Ovary (tissue), 10 donors: ENCODE measurements at places on chromosomes 7 and 10.
A peak's percentile ranks its signal among the peaks of the same experiment; 100 is the strongest.

DNA sequence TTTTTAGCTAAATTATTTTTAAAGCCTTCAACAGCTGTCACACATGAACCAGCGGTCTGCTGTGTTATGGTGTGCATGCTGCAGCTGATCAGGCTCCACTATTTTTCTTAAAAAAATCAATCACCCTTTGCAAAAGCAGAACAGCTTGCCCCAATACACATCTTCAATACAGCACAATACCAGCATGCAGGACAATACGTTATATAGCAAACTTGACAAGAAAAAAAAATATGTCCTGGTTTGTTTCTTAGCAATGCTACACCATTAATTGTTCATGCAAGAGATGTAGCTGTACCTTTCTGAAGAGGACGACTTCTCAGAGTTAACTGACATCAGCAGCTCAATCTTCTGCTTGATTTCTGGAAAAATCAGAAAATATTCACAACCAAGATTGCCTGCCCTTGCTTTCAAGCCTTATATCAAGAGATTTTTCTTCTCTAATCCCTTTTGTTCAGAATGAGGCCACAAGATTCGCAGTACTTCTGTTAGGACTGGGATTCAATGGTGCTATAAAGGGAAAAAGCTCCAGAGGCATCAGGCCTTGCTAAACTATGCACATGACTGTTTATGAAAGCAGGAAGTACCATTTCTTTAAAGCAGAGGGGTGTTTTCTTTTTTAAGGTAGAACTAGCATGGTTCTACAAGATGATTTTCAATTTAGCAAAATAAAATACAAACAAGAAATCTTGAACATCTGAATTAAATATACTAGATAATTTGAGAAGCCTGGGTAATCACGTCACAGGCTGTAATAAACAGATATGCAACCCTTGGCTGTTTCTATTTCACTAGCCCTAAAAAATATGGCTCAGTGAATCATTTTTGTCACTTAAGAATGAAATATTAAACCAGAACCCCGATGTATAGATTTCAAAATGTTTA is 120.0 kb downstream of the SRPK2 start:
- DNase-seq, result no peak

DNA sequence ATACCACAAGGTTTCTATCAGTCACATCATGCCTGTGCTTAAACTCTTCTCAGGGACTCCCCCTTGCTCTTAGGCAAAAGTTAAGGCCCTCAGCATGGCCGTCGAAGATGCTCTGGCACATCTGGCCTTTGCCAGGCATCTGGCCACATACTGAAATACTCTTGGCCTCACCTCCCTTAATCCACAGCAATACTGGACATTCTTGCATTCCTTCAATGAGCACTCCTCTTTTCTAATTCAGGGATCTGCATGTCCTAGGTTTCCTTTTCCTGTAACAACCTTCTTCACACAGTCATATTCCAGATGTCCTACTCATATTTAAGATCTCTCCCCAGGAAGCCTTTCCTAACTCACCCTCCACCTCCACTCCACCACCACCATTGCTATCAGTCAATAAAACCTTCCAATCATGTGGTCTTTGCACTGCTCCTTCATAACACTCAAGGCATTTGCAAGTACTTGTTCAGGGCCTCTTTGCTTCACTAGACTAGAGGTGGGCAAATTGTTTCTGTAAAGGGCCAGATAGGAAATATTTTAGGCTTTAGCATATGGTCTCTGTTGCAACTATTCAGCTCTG is 216.6 kb downstream of the KCNMA1 start:
- DNase-seq, result no peak

DNA sequence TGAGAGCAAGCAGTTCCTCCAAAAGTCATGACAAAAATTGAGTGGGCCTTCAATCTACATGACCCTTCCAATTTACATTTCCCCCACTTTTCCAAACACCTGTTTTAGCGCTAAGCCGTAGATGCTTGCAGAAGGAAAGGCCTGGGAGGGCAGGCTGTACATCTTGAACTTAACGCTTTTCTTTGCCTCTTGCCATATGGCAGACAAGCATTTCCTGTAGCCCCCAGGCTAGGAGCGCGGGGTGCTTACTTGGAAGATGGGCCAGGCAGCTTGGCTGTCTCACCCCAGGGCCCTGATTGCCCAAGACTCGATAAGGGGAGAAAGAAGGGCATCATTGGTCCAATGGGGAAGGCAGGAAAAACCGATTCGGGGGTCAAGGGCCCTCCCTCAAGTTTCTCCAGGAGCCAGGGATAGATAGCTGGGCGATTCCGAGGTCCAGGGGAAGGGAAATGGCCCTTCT is 1.8 kb downstream of the HOXA10 start:
- no peak for DNase-seq

DNA sequence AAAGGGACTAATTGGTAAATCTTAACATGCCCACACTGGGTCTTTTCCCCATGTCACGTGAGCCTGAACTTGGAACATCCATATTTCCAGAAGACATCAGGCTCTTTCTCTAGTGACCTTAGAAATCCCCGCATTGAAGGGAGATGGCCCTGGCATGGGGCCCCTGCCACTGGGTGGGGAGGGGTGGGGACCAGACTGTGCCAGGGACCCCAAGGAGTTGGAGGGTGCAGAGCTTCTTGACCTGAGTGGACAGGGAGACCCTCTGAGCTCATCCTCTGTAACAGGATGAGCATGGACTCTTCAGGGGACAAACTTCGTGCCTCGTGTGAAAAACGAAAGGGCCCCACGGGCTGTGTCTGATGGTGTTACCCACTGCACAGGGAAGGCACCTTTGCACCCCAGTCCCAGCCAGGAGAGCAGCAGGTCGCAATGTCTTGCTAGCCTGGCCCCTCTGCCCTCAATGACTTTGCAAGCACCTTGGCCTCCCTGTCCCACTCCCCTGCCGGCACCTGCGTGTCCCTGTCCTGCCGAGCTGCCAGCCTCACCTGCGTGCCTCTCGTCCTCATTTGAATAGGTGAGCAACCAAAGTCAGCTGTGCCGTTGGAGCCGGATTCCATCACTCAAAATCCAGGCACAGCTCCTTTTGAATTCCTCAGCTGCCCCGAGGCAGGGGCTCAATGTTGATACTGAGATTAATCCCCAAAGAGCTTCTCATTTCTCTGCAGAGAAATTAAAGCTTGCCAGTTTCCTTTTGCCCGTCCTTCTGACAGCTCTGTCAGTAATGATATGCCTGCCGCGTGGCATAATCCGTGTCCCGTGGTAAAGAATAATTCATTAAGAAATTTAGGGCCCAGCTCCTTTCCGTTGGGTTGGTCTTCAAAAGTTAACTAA is 234.9 kb downstream of the EBF3 start:
- no peak for DNase-seq

- DNase-seq, result no peak
Measured at GRCh38 chr10:5424751-5425150, 12.4 kb downstream of the NET1 start.

DNA sequence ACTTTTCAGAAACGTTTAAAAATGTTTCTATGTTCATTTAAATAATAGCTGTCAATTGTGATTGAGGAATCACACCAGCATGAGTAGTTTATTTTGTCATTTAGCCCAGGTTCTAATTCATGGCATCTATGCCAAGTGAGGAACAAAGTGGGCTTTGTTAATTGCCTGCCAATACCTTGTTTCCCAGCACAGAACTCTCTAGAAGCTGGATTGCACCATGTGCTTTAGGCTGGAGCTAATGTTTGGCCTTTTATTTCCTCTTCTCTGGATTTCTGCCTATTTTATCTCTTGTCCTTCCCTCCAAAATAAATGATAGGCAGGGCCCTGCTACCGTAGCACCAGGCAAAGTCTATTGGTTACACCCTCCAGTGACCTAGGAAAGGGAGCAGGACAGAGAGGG is 109.9 kb upstream of the ITGB1 start:
- DNase-seq, result no peak

DNA sequence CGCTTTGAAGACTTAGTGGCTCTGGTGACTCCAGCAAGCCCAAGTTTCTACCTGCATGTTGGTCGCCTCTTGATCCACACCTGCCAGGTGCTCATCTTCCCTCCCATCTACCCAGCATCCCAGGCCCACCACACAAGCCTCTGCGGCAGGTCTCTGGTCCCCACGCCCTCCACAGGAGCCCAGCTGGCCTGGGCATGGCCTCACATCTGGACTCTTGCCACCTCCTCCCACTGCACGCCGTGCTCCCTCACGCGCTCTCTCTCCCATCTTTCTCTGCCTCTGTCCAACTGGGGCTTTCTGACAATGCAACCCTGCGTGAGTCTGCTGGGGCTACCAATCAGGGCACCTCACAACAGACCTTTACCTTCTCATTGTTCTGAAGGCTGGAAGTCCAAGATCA is 50.2 kb upstream of the FGFR2 start:
- DNase-seq, result no peak

DNA sequence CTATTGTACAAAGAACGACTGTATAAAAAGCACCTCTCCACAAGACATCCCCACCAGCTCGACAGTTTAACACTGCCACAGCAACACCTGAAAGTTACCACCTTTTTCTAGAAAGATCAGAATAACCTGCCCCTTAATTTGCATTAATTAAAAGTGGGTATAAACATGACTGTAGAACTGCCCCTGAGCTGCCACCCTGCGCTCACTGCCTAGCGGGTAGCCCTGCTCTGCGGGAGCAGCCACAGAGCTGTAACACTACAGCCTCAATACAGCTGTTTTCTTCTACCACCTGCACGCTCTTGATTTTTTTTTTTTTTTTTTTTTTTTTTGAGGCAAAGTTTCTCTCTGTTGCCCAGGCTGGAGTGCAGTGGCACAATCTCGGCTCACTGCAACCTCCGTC is 140.9 kb downstream of the PARD3 start:
- no peak for DNase-seq

DNA sequence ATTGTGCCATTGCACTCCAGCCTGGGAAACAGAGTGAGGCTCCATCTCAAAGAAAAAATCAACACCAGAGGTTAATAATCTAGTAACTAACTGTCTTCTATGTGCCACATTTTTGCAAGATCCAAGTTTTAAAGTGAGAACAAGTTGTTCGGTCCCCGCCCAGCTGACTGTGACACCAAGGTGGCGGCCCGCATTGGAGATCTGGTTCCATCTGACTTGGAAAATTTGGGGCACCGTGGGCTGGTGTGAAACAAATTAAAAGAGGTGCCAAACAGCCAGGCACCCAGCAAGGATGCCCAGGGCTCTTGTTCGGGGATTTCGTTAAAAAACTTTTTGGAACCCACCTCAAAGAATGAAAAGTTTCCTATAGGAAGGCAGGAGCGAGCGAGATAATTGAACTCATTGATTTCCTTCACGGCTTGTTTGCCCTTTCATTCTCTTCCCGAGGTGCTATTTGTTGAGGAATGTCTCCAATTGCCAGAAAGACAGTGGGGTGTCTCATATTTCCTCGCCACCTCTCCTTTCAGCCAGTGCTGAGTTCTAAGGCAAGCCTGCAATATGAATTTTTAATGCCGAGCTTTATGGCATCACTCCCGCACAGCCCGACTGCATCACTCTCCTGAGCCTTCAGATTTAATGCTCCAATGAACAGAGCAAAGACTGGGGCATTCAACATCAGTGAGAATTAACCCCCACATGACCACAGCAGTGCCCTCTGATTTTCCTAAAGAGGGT is 156.9 kb upstream of the SH2B2 start:
- DNase-seq, result no peak

DNA sequence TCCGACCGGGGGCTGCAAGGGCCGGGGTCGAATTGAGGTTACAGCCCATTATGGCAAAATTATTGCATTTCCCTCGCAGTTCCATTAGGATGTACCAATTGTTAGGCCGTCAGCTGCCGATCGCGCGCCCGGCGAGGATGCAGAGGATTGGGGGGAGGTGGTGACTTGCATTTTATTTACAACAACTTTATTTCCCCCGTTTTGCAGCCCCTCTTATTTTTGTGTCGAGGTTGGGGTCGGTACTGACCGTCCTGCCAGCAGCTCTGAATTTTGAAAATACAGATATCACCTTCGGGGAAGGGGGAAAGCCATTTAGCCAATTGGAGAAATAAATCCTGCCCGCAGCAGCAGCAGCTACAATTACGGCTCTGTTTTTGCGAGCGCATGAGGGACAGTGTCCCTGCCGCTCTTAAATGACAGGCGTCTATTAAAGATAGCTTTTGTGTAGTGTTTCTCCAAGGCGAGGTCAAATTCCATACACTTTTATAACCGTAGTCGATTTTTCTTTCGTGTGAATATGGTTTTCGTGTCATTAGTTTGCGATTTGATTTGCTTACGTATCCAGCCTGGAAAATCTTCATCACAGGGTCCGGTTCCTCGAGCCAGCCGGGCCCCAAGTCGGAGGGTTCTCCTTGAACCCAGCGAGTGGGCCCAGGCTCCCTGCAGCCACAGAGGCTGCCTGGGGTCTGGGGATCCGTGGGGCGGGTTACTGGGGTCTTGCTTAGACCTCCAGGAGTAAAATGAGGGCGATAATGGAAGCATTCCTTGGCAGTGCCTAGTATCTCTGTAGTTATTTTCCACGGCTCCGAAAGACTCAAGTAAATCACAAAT is 684 bp upstream of the HOXA5 start:
- no peak for DNase-seq

GRCh38 chr10:44575601-44576380 is 190.9 kb upstream of the CXCL12 start:
- DNase-seq, result no peak

GRCh38 chr10:71191551-71192076 is 20.8 kb upstream of the UNC5B start:
- DNase-seq, result no peak

DNA sequence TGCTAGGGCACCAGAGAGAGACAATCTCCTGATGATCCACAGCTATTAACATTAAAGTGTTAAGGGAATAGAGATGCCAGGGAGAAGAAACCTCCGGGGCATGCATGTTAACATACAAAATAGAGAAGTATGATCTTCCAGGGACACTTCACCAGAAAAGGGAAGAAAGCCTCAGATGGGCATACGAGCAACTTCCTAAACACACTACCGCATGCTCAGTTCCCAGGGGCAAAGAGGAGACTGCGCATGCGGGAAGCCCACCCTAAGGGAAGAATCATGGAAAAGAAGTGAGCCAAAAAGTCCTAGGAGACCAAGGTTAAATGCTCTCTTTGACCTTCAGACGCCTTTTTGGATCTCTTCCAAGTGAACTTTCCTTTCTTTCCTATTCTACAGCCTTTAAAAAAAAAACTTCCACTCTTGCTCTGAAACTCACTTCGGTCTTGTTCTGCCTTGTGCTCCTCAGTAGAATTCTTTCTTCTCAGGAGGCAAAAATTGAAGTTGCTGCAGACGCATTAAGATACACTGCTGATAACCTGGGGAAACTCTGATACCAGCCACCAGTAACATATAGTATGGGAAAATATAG is 1211.3 kb downstream of the REEP3 start:
- DNase-seq, result no peak

GRCh38 chr10:15333909-15334649 is 37.0 kb downstream of the FAM171A1 start:
- no peak for DNase-seq

GRCh38 chr10:74244097-74244685 is 93.2 kb downstream of the ADK start:
- peak; percentile 23 for DNase-seq

- no peak for DNase-seq
Measured at GRCh38 chr7:94003446-94004023, 620 bp downstream of the BET1 start.
